GM06990 (cell line): ENCODE measurements at places on chromosomes 11 and 22.

- DNase-seq: no peak
These were observed 3.8 kb downstream of the BID start for GRCh38 chr22:17770180-17771077.

DNA sequence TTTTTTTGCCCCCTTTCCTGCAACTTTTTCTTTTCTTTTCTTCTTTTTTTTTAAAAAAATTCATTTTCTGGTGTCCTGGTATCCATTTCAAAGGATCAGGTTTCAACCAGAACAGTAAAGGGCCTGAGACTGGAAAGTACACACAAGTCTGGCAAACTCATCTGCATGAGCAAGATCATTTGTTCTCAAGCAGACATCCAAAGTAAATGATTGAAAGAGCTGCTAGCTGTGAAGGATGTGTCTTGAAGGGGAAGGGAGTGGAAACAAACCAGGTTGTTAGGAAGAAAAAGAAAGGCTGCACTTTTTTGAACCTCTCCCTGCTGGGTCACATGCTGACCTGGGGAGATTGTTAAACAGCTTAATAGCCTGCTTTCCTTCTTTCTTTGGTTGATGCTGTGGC, 5.3 kb downstream of the YAP1 start:
- no peak for DNase-seq

DNA sequence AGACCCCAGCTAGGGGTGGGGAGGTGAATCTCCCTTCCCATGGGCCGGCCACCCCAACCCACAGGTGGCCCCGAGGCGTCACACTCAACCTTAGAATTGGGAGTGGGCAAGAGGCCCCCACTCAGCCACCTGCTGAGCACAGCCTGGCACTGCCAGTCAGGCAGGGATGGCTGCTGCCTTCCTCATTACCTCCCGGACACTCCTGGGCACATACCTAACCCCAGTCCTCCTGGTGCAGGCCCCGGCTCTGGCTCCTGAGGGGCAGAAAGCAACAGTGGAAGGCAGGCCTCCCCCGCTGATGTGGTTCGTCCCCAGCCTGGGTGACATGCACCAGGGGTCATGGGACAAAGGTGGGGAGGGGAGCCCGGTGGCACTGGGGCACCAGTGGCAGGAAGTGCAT, 103.6 kb downstream of the MPPED1 start:
- no peak for DNase-seq

DNA sequence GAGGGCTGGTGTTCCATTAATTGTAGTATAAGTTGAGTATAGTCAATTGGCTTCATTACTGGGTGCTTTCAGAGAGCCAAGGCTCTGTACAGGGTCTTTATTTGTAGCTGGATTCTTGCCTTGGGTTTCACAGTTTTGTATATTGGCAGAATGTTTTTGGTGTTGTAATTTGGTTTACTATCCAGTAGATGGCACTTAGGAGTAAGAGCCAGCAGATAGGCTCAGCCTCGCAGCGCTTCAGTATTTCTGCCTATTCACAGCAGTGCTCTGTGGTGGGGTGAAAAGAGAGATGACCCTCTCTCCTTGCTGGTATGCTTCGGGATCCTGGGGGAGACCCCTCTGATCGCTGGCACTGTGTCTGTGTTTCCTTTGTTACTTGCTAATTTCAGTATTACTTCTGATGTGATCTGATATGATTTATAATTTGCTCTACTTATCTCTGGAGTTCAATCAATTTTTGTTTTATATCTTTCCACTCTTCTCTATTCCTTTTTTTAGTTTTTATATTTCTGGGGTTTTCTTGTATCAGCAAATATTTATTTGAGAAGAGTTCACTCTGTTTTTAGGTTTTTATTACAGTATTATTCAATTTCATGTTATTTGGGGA, 52.2 kb downstream of the ANO5 start:
- DNase-seq: no peak

- DNase-seq: no peak
These were observed 5.5 kb upstream of the P4HA3 start for GRCh38 chr11:74316772-74317505.
